ENCODE measurements at places on chromosomes 12 and 14.

GRCh38 chr14:90275458-90275814 is 19.1 kb downstream of the PSMC1 start:
- DNase-seq, result no peak

GRCh38 chr14:96243785-96244184 is 12.2 kb upstream of the BDKRB1 start:
- no peak for DNase-seq

DNA sequence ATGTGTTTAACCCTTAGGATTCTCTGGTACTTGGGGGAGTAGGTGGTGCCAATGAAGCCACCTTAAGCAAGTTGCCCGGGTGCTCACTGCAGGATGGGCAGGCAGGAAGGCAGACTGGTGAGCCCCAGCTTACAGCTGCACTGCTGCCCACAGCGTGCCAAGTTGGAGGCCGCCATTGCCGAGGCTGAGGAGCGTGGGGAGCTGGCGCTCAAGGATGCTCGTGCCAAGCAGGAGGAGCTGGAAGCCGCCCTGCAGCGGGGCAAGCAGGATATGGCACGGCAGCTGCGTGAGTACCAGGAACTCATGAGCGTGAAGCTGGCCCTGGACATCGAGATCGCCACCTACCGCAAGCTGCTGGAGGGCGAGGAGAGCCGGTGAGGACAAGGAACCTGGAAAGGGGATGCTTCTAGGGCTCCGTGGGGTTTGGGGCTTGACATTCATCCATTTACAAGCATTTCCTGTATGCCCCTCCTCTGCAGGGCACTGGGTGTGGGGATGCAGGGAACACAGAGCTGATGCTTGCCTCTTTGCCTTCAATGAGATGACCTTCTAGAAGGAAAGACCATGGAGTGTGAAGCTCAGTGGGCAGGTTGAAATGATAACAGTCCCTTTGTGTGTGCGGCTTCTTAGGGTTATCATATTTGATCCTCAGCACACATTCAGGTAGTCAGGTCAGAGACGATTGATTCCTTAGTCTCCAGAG is 12.4 kb downstream of the KRT7 start:
- no peak for DNase-seq

GRCh38 chr12:32039917-32040575 is 66.6 kb upstream of the BICD1 start:
- DNase-seq, result no peak

- no peak for DNase-seq
These were observed 6.5 kb downstream of the EPS8 start for GRCh38 chr12:15782667-15783066.

GRCh38 chr12:49279706-49280159 is 14.9 kb downstream of the TUBA1C start:
- DNase-seq, result no peak

- no peak for DNase-seq
These were observed 85.7 kb upstream of the E2F7 start for GRCh38 chr12:77151030-77151429.

DNA sequence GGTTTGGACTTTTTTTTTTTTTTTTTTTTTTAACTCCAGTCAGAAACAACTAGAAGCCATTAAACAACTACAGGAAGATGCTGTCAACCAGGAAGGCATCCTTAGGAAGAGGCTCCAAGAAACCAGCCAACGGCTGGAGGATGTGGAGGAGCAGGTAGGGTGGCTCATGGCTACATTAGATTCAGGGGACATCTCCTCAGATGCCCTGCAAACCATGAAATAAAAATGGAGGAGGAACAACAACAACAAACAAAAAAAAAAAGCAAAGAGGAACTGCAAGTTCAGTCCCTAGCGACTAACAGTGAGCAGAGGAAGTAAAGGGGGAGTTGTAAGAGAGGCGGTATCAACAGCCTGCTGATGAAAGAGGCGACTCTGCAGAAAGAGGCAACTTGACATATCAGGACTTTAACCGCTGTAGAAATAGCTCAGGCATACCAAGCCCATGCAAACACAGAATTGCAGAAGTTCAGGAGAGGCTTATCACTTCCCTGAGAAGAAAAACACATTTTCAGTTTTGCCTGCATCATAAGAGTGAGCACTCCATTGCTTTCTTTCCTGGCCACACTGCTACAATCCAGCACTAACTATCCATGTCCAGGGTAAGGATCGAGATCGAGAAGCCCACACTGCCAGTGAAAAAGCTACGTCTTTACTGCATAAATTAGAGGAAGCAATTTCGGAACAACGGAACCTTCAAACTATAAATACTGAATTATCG is 103.5 kb upstream of the BCAT1 start:
- DNase-seq, result peak; percentile 19

DNA sequence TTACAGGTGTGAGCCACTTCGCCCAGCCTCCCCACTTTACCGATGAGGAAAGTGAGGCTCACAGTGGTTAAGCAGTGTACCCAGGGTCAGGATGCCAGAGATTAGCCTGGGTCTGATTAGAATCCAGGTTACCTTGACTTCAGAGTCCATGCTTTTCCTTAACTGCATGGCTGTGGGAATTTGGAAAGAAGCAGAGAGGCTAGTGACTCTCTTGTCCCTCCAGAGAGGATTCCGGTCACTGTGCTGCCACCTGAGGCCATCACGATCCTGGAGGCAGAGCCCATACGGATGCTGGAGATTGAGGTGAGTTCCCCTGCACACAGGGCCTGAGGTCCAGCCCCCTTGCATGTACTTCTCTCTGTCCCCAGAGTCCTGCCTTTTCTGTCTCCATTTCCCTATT is 4.7 kb downstream of the REC8 start:
- DNase-seq, result no peak

GRCh38 chr12:49483619-49484018 is 55.2 kb upstream of the KCNH3 start:
- DNase-seq, result no peak

- DNase-seq, result no peak
These were observed 163.1 kb downstream of the CACNA1C start for GRCh38 chr12:2215709-2216560.

- no peak for DNase-seq
These were observed 2.4 kb downstream of the SLC11A2 start for GRCh38 chr12:51023625-51024382.

DNA sequence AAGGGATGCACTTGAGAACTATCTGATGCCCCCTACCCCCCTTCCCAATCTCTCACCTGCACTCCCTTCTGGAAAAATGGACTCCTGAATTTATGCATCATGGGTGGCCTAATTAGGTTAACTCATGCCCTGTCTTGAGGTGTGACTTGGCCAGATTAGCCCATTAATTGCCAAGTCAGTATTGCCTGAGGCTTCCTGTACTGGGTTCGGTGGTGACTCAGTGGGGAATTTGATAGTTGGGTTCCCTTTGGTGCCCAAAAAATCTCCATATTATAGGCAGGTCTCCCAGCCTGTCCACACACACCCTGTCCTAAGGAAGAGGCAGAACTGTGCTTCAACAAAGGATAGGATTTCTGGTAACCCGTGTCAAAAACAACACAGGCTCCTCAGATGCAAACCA is 146.1 kb downstream of the CHST11 start:
- DNase-seq, result no peak

- no peak for DNase-seq
These were observed 31.8 kb downstream of the LTBP2 start for GRCh38 chr14:74580275-74580672.

- no peak for DNase-seq
These were observed 825 bp downstream of the DHH start for GRCh38 chr12:49093792-49094159.

DNA sequence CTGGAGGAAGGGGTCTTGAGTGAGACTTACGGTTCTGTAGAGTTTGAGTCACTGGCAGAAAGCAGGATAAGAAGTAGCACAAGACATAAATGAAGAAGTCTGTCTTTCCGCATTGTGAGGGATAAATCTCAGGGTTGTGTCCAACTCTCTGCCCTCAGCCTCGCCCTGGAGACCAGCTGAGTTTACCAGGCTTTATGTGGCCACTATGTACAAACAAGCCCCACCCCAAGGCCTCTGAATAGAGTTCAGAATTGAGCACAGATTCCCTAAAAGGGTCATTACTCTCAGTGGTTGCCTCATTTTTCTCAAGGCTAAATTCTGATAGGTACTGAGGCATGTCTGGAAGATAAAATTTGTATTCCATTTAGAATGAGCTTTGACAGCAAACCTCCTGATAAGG is at the start of gene PZP:
Gene PZP, minus strand, starts transcription at position 167 of the 400 bp plus-strand sequence. Its CDS starts 54 bp downstream, at position 113.
- no peak for DNase-seq

- DNase-seq, result peak; percentile 71
These were observed 1.7 kb downstream of the SINHCAF start for GRCh38 chr12:31324116-31324844.

- no peak for DNase-seq
These were observed 95.5 kb downstream of the TMX1 start for GRCh38 chr14:51335531-51335930.

GRCh38 chr12:111842556-111843396 is 748 bp downstream of the MAPKAPK5 start:
- no peak for DNase-seq

- DNase-seq, result no peak
These were observed 1.5 kb upstream of the SUPT16H start for GRCh38 chr14:21385188-21385904.

- DNase-seq, result no peak
These were observed 399.9 kb downstream of the FOXG1 start for GRCh38 chr14:29166507-29166906.

GRCh38 chr14:42523666-42524065 is 917.0 kb downstream of the LRFN5 start:
- no peak for DNase-seq

GRCh38 chr14:55600784-55601561 is 21.0 kb downstream of the KTN1 start:
- no peak for DNase-seq

DNA sequence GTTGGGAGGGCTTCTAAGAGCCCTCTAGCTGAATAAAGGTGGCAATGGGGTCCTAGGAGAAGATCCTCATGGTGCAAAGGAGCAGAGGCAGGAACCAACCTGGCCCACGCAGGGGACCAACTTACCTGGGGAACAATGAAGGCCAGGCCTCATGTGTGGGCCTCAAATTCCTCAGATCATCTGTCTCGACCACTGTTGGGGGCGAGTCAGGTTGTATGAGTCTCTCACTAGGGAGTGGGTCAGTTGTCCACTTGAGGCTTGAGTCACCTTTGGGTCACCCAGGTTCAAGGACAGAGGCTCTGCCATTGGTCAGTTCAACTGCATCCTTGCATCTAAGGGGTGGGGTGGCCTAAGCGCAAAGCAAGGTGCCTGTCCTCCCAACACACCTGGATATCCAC is 43.7 kb upstream of the BDKRB2 start:
- no peak for DNase-seq

- DNase-seq, result no peak
These were observed 21.7 kb downstream of the CPNE8 start for GRCh38 chr12:38883629-38884134.

DNA sequence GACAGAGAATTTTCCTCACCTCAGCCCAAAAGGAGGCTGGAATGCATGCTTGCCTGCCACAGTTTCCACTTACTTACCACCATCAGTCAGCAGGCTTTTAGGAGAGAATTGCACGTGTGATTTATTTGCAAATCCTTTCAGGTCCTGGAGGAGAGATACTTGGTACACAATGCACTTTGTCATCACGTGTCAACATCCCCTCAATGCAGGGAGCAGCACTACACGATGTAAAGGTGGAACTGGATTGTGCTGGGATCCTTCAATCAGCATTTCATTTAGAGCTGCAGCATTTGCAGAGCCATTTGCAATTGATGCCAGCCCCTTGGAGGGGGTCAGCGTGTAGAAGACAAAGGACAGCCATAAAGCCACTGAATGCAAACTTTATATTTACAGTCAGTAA is 218.1 kb downstream of the GLT1D1 start:
- no peak for DNase-seq

DNA sequence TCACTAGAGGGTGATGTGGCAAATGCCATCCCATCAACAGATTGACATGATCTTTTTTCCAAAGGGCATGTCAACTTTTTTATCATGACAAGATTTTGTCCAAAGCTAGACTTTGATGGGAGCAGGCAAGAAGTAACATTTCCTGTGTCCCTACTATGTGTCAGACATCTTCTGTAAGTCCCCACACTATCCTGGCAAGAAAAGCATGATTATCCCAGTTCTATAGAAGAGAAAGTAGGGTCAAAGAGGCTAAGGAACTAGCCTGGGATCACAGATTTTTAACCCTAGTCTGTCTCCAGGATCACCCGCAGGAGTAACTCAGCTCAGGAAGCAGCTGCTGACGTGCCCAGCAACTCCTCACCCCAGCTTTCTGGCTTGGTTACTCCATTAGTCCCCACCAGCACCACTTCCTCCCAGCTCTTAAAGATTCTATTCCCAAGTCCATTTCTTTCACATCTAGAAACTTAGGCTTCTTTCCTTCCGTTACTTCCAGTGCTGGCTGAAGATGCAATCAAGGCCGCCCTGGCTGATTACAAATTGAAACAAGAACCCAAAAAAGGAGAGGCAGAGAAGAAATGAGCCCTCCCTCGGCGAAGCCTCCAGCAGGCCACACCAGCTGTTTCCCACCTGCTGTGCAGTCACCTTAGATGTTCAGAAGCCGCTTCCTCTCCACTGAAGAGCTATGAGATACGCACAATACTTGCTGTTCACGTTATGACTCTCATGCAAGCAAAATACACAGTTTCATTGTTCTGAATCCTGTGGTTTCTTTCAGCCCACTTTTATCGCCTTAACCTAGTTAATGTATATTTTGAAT is 6.2 kb downstream of the ISCU start:
- peak; percentile 43 for DNase-seq

DNA sequence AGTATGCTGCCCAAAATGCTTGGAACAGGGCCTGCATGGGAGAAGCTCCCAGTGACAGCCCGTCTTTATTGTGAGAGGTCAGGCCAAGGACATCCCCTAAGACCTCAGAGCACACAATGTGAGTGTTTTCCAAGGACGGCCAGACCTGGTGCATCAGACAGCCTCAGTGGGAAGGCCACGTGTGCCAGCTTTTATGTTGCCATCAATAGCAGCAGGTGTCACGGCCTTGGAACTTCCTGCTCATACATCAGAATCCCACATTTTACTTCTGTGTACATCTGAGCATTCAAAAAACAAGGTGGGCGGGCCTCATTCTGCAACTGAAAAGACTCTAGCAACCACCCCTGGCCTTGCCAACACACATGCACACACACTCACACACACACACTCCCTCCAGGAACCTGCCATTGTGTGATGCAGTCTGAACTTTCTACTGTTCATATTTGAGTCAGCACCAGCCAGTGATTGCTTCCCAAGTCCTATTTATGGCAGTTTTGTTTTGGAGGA is 753.1 kb upstream of the TBX3 start:
- no peak for DNase-seq

DNA sequence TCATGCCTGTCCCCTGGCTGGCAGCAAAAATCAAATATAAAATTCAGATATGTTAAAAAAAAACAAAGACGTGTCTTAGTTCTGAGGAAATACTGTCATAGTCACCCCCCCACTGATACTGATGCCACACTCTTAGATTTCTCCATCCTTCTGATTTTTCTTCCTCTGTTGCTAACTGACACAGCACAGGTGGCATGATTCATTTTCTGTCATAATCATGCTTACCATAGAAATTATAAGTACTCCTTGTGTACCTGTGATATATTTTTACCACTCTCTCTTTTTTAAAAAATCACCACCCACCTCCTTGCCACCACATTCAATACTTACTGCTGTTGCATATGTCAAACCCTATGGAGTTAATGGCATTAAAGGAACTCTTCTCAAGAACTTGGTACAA is 209.2 kb downstream of the PPM1H start:
- DNase-seq, result no peak

Measured in activated T-helper 1 cell treated with Interleukin-2 at 50 U/mL for 16 hours (primary cell).